IMR-90 (cell line): ENCODE measurements at places on chromosomes 5 and 9. TPM values are rescaled to one million over a fixed set of nuclear protein-coding genes. Genes with fewer than 3 reads are reported as not detected.

DNA sequence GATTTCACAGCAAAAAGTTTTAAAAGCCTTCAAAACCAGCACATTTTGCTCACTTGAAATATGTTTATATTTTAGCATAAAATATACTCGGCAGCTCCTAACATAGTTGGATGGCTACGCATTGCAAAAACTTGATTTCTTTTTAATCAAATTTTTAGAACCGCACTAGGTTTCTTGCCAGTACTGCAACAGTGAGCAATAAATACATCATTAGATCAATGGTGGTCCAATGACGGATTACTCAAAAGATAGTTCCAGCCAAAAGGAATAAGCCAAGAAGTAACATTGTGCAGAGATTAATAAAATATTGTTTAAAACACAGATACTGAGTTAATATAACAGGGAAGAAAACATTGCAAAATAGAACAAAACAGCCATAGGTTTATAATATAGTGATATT lies 5.5 kb downstream of the MARCHF3 start:
- DNase-seq: no peak

TMEM171 gene
- total RNA-seq: 3.0 and 3.3 TPM in 2 replicates

GRCh38 chr5:93596676-93597490 lies 13.9 kb downstream of the NR2F1 start:
- no peak for DNase-seq

DNA sequence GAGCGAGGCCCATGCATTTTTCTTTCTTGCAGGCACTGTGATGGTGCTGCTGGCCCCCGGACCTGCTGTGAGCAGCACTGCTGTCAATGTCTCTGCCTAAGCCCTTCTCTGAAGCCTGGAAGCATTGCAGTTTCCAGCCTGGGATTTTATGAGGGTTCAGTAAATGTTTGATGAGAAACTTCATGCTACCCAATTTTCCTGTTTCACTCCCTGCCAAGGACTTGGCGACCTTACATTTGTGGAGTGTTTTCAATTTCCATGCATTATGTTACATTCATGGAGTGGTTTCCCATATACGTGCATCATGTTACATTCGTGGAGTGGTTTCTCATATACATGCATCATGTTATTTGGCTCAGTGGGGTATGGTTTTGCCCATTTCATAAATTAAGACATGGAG lies 90.7 kb upstream of the PTCH1 start:
- no peak for DNase-seq

KCNV2 gene
- not detected in 2 replicates for total RNA-seq

DNA sequence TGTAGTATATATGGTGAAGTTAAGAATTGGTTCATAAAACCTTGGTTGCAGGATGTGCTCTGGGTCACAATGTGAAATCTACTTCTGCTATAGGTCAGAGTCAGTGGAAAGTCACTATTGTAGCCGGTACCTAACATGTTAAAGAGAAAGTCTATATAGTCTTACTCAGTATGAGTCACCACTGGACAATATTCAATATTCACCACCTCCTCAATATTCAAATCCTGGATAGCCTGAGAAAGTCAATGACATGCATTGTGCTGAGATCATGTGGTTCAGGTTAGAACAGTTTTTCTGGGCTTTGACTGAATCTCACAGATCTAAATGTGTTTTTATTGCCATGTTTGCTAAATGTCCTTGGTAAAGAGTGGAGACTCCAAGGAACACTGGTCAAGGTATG lies 108.8 kb downstream of the HMHB1 start:
- peak; percentile 75 for DNase-seq

GRCh38 chr9:132040808-132041207 lies 38.9 kb downstream of the MED27 start:
- no peak for DNase-seq

- DNase-seq: no peak
Observed at GRCh38 chr9:103811462-103811861, 282.6 kb upstream of the SMC2 start.

DMRT3 gene
- total RNA-seq: not detected in 2 replicates

DNA sequence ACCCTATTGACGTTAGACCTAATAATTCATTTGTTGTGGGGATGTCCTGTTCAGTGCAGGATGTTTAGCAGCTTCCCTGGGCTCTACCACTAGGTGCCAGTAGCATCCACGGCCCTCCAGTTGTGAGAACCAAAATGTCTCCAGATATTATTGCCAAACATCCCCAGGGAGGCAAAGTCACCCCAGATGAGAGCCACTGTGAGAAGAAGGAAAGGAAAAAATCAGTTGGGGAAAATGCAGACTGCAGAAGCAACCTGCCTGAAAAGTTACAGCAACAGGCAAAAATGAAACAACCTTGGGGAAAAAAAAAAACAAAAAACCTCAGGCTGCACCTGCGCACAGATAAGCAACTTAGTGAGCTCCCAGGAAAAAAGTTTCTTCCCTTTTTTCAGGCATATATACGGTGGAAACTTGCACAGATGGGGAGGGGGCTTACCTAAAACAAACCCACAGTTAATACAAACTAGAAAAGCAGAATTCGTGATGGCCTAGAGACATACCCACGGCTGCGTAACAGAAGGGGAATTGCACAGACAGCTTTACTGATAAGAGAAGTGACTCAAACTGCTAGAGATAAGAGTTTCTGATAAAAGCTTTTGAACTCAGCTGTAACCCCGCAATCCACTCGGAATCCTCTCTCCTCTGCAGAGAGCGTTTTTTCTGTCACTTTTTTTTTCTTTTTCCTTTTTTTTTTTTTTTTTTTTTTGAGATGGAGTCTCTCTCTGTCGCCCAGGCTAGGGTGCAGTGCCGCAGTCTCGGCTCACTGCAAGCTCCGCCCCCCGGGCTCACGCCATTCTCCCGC lies 29.8 kb upstream of the FBP1 start:
- peak; percentile 71 for DNase-seq

- DNase-seq: no peak
Observed at GRCh38 chr9:106482733-106483132, 380.2 kb upstream of the ZNF462 start.

- DNase-seq: no peak
Observed at GRCh38 chr5:140151144-140152021, 23.6 kb upstream of the CYSTM1 start.

DNA sequence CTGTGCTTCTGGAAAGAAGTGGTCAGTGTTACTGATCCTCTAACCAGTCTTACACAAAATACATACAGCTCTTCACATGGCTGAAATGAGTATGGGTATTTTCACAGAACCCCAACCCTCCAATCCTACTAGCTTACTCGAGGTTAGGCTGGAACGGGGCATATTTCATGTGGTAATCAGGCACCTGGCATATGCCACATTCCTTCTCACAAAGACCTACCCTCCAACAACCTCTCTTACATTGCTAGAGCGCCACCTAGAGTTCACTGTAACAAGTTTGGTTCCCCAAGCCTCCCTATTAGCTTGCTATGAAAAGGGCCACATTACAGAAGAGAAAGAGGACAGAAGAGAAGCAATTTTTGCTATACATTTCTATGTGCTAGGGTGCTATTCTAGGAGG lies 597.3 kb downstream of the PRELID2 start:
- peak; percentile 24 for DNase-seq

GRCh38 chr5:64807520-64807919 lies 38.8 kb downstream of the CWC27 start:
- peak; percentile 80 for DNase-seq

DNA sequence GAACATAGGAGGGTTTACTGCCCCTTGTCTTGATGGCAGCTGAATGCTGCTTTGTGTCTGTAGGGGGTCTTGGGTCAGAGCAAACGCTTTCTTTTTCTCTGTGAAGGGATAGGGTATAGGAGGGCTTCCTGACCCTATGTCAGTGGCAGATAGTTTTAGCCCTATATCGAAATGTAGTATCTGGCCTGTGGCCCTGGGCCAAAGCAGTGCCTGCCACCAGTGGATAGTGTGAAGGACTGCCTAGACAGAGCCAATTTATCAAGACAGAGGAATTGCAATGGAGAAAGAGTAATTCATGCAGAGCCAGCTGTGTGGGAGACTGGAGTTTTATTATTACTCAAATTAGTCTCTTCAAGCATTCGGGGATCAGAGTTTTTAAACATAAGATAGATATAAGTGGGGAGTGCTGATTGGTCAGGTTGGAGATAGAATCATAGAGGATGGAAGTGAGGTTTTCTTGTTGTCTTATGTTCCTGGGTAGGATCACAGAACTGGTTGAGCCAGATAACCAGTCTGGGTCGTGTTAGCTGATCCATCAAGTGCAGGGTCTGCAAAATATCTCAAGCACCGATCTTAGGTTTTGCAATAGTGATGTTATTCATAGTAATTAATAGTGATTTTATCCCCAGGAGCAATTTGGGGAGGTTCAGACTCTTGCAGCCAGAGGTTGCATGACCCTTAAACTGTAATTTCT lies 178.5 kb downstream of the GDNF start:
- DNase-seq: no peak

SEMA5A gene
- 9.9 and 12.5 TPM in 2 replicates for total RNA-seq

DNA sequence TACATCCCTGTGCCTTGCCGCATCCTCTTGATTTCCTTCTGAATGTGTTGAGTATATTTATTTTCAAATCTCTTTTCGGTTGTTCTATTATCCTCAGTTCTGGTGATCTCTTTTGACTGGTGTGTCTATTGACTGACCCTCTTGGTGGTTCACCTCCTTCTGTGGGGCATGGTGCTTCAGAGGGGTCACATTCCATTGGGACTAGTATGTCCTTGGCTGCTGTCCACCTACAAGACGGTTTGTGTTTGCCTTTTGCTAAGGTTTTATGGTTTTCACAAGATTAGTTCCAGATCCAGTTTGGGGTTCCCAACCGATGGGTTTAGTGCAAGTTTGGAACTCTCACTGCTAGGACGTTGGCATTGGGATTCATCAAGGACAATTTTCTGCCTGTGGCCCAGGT lies 66.6 kb downstream of the PHF2 start:
- peak; percentile 82 for DNase-seq

DNA sequence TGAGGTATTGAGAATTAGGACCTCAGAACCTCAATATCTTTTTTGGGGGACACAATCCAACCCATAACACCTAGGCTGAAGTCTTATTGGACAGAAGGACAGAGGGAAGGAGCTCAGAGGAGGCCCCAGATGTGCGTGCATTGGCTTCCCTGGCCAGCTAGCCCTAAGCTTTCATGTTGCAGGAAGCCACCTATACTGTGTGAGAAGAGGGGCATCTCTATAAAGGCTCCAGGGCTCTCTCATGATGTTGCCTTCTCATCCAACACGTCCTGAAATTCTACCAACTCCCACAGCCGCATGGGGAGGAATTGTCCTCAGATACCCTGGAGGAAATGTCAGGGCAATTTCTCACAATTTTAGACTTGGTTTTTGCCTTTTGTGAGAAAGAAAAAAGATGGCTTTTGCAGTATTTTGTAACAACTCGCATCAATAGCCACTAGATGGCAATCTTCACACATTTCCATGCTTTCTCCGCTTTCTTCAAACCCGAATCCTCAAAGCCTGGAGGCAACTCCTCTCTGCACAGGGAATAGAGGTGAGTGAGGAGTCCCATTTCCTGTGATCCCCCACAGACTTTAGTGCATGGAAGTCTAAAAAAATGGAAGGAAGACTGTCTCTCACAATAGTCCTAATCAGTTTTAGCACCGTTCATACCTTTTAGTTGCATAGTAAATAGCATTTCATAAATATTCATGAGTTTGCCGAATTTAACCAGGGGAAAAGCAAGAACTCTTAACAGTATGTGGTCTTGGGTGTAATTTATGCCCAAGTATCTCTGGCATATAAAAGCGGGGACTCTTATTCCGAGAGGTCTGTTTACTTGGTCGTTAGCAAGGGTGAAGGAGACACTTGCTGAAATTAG lies 7.4 kb upstream of the PPP3R2 start:
- peak; percentile 51 for DNase-seq

GRCh38 chr9:92046676-92047075 lies 68.5 kb downstream of the SPTLC1 start:
- DNase-seq: peak; percentile 8

CFAP77 gene
- total RNA-seq: not detected in 2 replicates

LAMC3 gene
- total RNA-seq: under 0.01 TPM in 1 of 2 replicates, not detected in the other

DNA sequence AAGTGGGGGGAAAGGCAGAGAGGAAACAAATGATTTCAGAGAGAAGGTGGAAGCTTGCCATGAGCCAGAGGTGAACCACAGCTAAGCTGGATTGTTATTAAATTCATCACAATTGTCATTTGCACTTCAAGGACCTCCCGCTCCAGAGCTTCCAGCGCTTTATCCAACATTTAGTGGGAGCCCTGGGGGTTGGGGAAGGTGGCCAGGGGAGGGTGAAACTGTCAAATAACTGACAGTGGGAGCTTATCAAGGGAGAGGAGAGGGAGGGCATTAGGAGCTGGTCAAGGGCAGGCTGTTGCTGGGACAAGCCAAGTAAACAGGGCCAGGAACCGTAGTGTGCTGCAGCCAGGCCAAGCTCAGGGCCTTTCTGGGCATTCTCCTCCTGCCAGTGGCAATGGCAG lies 71.5 kb downstream of the SIL1 start:
- DNase-seq: no peak

GRCh38 chr5:132103969-132104391 lies 30.4 kb downstream of the CSF2 start:
- no peak for DNase-seq

LMBRD2 gene
- total RNA-seq: 5.2 and 11.4 TPM in 2 replicates

GRCh38 chr5:71652803-71653543 lies 65.8 kb downstream of the MCCC2 start:
- DNase-seq: no peak

AQP7 gene
- total RNA-seq: 0.28 TPM in 1 of 2 replicates, not detected in the other

DNA sequence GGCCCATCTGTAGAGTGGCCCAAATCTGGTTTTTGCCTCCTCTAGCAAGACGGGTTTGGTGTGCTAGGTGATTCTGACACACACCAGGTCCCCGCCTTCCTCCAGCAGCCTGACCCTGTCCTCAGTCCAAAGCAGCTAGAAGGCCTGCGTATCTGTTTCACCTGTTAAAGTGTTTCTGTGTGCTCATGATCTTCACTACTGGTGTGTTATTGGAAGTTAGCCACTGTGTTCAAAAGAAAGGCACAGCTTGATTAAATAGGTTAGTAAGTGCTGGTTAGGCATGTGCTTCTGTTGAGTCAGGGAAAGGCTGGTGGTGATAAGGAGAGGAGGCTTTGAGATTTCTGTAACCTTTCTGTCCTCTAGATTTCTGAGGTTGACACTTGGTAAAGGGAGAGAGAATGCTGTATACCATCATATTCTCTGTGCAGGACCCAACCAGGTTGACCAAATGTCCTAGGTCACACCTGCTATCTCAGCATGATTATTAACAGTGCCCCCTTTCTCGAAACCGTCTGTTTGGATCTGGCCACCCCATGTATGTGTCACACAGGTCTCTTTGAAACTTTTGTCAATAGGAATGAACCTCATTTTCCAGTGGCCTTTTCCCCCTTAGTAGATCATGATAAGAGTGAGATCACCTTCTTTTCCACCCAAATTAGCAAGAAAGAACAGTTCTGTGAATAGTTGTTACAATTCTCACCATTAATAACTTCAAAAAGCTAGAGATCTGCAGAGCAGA lies 58.8 kb downstream of the ARHGAP26 start:
- DNase-seq: no peak
